ENCODE measurements at places on chromosomes 7 and 10. TPM values are rescaled to one million over a fixed set of nuclear protein-coding genes. Genes with fewer than 3 reads are reported as not detected.

Gene LRCH4
- total RNA-seq = 77.7 TPM

Gene FAM171A1
- total RNA-seq = 4.2 TPM

Gene CTAGE6
- 1.7 TPM for total RNA-seq

Gene SPDYE1
- not detected for total RNA-seq

Gene SKIDA1
- total RNA-seq = 0.11 TPM

Gene KCNIP2
- 2.4 TPM for total RNA-seq

Gene AKR1C8
- not detected for total RNA-seq

Gene FAM53B
- total RNA-seq = 18.0 TPM

Gene STX1A
- total RNA-seq = 11.5 TPM

Gene CAV1
- total RNA-seq = 0.74 TPM

Gene ZNF239
- 0.56 TPM for total RNA-seq

Gene PDZD7
- total RNA-seq = 0.65 TPM

Gene ZNF804B
- not detected for total RNA-seq

Gene AGR2
- total RNA-seq = not detected

Gene STYXL1
- total RNA-seq = 25.9 TPM

Gene NANOS1
- not detected for total RNA-seq

Gene NMT2
- 16.2 TPM for total RNA-seq

Gene AKR1D1
- total RNA-seq = not detected

Gene PDZD8
- total RNA-seq = 16.2 TPM

Gene ZNF425
- 0.29 TPM for total RNA-seq

Gene TACC2
- not detected for total RNA-seq

Gene NEUROG3
- total RNA-seq = 2.3 TPM

Gene ACTL6B
- total RNA-seq = not detected

Gene KCP
- total RNA-seq = not detected

Gene EEPD1
- 0.90 TPM for total RNA-seq

Gene DCLRE1C
- 17.5 TPM for total RNA-seq

Gene IGFBP3
- total RNA-seq = 0.25 TPM

Gene VIPR2
- not detected for total RNA-seq

Gene SPAM1
- total RNA-seq = not detected
